ENCODE measurements at places on chromosomes 7 and 10. TPM values are rescaled to one million over a fixed set of nuclear protein-coding genes. Genes with fewer than 3 reads are reported as not detected.
A peak's percentile ranks its signal among the peaks of the same experiment; 100 is the strongest.

GRCh38 chr10:50882540-50882983 lies 2.9 kb downstream of the A1CF start:
- DNase-seq: no peak

- DNase-seq: no peak
These were observed 634.8 kb upstream of the GRM3 start for GRCh38 chr7:86008898-86009297.

DNA sequence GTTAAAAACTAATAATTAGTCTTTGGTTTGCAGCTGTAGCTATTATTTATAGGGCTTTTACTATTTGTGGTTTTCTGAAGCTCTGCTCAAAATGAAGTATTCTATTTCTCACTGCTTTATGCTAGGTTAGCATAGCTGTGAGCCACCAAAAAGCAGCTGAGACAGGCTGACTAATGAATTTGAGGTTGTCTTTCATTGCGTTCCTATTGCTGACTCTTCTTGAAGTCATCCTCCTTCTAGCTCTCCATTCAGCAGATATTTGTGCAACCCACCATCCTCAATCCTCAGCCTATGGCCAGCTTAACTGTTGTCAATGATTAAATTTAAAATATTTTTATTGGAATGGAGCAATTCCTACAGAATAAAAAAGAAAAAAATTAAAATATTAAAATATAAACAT lies 2.1 kb upstream of the RALA start:
- DNase-seq: peak; percentile 88

GRCh38 chr7:21642422-21642821 lies 99.6 kb downstream of the DNAH11 start:
- no peak for DNase-seq

DNA sequence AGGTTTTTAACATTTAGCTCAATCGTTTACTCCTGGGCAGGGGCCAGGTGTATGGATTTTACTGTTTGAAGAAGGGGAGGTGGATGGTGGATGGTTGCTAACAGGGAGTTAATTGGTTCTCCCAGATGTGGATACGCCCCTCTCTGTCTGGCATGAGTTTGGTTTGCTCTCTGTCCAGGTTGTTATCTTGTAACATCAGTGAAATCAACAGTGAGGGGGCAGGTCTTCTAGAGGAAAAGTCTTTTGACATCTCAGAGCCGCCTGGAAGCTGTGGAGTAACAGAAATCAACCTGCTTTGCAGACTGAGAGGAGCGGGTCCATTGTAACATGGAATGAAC lies 243.4 kb downstream of the MGMT start:
- no peak for DNase-seq

GRCh38 chr7:48033922-48034321 lies 1.4 kb upstream of the C7orf57 start:
- no peak for DNase-seq

- no peak for DNase-seq
These were observed 74.5 kb downstream of the DIP2C start for GRCh38 chr10:614790-615582.

DNA sequence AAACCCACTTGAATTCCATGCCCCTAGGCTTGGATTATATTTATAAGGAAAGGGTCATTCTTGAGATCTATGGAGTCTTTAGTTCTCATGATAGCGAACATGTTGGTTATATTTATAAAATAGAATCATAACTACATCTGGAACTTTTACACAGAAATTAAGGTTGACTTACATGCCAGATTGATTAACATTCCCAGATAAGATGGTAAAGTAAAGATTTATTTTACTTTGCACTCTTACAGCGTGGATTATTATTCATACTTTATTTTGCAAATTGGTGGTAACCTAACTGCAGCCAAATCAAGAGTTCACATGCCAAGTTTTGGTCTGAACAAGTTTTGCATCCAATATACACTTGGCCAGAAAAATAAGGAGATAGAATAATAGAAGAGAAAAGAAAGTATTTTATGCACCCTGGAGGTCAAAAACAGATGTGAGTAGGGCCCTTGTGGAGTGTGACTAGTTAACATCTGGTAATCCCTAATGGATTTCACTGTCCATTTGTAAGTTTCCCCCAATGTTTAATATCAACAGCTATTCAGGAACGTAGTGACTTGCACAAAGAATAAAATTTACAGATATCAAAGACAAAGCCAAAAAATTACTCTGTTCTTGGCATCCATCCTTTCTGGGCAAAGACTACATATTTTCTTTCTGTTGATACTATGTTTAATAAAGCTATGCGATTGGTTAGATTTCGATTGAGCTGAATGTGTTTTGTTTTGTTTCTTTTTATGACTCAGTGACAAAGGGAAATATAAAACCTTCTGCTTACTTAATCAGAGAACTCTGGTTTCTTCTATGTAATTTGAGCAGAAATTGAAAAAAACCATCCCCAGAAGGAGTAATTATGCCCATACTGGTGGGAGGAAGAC lies 10.1 kb upstream of the TMEM26 start:
- peak; percentile 81 for DNase-seq

DNA sequence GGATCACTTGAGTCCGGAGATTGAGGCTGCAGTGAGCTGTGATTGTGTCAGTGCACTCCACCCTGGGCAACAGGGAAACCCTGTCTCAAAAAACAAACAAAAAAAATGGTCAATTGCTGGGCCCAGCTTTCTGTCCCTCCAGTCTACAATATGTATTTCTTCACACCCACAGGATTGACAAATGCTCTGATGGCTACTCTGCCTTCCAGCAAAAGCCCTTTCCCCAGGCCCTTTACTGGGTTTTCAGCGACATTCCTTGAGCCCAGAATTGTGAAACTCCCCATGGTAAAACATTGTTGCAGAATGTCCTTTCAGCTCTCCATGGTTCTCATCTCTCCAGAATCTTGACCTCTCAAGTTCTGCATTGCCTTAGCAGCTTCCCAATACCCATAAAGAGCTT lies 23.7 kb upstream of the TNKS2 start:
- no peak for DNase-seq

GRCh38 chr10:100736809-100737354 lies 8.5 kb upstream of the PAX2 start:
- no peak for DNase-seq

GRCh38 chr7:129925416-129926002 lies 27.3 kb downstream of the UBE2H start:
- DNase-seq: peak; percentile 55

DNA sequence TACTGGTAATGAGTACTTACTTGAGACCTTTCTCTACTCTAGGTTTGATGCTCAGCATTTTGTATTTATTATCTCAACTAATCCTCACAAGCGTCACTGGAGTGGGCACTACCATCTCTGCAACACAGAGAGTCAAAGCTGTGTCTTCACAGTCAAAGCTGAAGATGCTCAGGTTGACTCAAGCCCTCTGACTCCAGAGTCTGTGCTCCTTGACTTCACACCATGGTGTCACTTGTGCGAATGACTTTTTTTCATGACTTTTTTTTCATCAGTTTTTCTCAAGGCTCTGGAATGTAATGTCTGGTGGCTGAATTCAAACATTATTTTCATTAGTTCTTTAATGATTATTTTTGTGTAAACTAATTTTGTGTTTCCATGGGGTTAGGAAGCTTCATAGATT lies 30.4 kb upstream of the TARP start:
- no peak for DNase-seq

- peak; percentile 60 for DNase-seq
These were observed 27.2 kb downstream of the ATE1 start for GRCh38 chr10:121900443-121901174.

- no peak for DNase-seq
These were observed 51.4 kb downstream of the DNMBP start for GRCh38 chr10:99958302-99958701.

DNA sequence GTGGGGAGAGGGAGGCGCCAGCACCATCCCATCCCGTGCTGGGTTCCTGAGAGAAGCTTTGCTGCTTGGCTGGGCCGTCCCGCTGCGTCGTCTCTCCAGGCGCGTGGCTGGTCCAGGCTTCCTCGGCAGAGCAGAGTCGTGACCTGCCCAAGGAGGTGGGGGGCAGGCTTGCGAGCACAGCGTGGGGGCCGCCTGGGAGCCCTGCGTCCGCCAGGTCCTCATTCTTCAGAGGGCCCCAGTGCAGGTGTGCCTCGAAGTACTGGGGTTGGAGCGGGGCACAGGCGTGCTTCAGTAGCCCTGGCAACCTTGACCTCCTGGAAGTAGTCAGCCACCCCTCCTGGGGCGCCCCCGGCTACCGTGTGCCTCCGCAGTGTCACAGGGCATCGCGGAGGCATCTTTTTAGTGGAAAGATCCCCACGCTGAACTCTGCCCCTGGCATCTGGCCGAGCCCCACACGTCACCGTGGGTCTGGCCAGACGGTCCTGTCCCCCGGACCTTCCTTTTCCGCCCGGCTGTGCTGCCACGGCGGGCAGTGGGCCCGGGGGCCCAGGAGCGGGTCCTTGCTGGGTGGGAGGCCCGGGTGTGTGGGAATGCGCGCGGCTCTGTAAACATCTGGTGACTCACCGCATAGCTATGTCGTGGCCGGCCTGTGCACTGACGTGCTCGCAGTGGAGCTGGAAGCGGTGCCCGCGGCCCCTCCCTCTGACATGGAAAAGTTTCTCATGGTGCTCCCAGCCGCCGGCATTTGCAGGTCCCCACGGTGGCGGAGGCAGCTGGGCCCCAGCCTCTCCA lies 6.4 kb downstream of the MAFK start:
- DNase-seq: peak; percentile 95

- DNase-seq: no peak
These were observed 25.4 kb downstream of the TMEM273 start for GRCh38 chr10:49162761-49163310.

DNA sequence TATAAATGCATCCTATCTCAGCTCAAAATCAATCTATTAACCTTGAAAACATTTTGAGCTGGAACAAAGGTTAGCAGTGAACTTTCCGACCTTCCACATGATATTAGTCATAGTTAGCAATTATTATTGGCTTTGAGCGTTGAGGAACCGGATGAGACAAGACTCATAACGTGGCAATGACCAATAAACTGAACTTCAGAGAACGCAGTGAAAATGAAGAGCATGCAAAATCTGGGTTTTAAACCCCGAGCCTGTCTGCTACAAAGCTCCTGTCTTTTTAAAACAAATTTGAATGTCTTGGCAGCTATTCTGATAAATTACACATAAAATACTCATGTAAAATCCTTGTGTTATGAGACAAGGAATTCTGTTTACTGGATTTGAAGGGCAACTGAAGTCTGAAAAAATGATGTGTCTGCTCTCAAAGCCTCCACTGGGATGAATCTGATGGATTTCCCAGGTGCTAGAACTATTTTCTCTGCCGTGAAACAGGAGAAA lies 74.7 kb upstream of the ITGB1 start:
- peak; percentile 47 for DNase-seq

- no peak for DNase-seq
These were observed 13.0 kb downstream of the POLL start for GRCh38 chr10:101575091-101575490.

DNA sequence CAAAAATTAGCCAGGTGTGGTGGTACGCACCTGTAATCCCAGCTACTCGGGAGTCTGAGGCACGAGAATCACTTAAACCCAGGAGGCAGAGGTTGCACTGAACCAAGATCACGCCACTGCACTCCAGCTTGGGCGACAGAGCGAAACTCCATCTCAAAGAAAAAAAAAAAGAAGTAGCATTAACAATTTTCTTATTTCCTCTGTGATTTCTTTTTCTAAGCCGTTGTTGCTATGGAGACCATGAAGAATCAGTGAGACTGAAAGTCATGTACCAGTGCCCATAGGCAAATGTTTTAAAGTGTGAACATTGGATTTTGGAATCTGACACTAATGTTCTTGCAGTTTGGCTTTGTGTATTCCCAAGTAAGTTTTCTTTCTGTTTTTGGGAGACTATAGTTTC lies 18.4 kb upstream of the MAP3K8 start:
- DNase-seq: no peak

- DNase-seq: no peak
These were observed 30.7 kb upstream of the HPSE2 start for GRCh38 chr10:99266383-99266782.

GRCh38 chr7:39043531-39043930 lies 65.8 kb downstream of the POU6F2 start:
- DNase-seq: no peak

DNA sequence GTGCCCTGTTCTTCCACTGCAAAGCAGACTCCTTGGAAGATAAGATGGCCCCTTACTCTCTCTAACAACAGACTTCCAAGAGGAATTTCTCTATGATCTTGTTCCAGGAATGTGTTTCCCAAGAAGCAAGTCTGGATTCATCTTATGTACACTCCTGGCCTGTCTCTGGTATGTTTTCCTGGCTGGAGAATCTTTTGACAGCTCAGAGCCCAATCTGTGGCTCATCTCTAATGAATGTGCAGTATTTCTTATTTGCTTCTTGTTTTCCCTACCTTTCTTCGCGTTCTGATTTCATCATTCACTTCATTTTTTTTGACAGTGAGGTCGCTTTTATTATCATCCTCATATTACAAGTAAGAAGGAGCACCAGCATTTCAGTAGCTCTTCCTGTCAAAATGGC lies 53.0 kb upstream of the PITRM1 start:
- DNase-seq: peak; percentile 59

GRCh38 chr7:98216941-98217622 lies 5.8 kb downstream of the BHLHA15 start:
- no peak for DNase-seq

DNA sequence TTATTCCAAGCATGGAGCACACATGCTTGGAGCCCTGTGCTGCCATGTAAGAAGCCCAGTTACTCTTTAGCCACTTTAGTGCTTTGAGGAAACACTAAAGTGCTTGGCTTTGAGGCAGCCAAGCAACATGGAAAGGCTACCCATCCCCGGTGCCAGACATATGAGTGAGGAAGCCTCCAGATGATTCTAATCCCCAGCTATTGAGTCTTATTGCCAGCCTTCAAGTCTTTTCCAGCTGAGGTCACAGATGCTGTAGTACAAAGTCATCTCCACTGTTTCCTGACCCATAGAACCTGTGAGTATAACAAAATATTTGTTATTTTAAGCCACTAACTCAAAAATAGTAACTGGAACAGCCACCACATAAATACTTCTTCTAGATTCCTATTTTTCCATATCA lies 91.4 kb upstream of the CYP26C1 start:
- no peak for DNase-seq

- DNase-seq: no peak
These were observed 30.5 kb upstream of the ZRANB1 start for GRCh38 chr10:124911124-124912067.

GRCh38 chr7:21099432-21099831 lies 312.7 kb upstream of the SP8 start:
- no peak for DNase-seq

The KCNIP2 gene
- 3.2 TPM for polyA plus RNA-seq

The CRHR2 gene
- polyA plus RNA-seq: 2.3 TPM

The SH2B2 gene
- 14.1 TPM for polyA plus RNA-seq

The MMP21 gene
- 0.16 TPM for polyA plus RNA-seq

The CYP2C8 gene
- polyA plus RNA-seq: 0.34 TPM

The GDF2 gene
- not detected for polyA plus RNA-seq

The FFAR4 gene
- polyA plus RNA-seq: not detected

The TRIM50 gene
- 0.43 TPM for polyA plus RNA-seq

The ZP3 gene
- polyA plus RNA-seq: 1.6 TPM

The SPDYE3 gene
- polyA plus RNA-seq: 5.3 TPM

The IGF2BP3 gene
- 20.6 TPM for polyA plus RNA-seq

The CH25H gene
- polyA plus RNA-seq: 0.63 TPM

Measured in muscle of back (tissue), 13 donors.